ENCODE measurements at places on chromosomes 11 and 22.

- DNase-seq: no peak
These were observed 33.4 kb downstream of the PLA2G6 start for GRCh38 chr22:38148245-38148644.

- no peak for DNase-seq
These were observed 4.2 kb downstream of the MB start for GRCh38 chr22:35612903-35613302.

DNA sequence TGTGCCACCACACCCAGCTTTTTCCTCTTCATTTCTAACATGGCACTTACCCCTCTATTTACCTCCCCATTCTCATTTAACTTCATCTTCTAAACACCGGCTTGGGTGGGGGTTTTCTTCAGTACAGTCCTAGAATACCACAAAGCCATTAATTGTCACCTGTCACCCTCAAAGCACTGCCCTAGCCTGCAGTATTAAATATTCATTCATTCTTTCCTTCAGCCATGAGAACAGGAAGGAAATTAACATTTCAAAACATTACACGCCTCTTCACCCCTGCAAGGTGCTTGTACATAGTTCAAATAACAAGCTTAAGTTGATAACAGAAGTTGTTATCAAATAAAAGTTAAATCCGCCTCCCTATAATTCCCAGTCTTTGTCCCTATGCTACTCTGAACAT lies 10.7 kb upstream of the VPS37C start:
- no peak for DNase-seq

GRCh38 chr22:23014250-23014649 lies 56.1 kb upstream of the GNAZ start:
- no peak for DNase-seq

GRCh38 chr11:104531075-104531474 lies 367.1 kb upstream of the PDGFD start:
- DNase-seq: no peak

DNA sequence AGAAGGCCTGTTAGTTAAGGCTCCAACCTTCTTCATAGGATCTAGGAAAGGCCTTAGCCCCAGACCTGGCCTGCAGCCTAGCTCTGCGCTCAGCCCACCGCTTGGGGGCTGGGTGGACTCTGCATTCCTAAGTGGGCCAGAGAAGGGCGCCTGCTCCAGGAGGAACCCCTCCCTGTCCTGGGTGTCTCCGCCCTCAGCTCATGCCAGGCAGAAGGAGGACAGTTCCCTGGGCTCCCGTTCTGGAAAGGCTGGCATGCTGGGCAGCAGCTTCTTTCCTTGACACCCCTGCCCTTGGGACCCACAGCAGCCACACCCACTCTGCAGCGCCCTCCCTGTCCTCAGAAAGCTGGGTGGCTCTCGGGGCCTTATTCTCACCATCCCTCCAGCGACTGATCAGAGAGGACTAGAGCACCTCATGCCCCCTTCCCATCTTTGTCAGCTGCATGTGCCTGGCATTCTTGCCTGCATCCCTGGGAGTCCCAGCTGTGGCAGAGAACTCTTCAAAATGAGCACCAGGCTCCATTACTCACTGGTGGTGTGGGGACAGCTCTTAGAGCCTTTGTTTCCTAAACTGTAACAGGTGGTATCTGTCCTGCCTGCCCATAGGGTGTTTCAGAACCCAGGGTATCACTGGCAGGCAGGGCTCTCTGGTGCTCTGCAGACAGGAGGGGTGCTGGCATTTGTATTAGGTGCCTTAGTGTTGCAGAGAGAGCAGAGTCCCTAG lies 20.3 kb upstream of the MYRF start:
- DNase-seq: no peak

DNA sequence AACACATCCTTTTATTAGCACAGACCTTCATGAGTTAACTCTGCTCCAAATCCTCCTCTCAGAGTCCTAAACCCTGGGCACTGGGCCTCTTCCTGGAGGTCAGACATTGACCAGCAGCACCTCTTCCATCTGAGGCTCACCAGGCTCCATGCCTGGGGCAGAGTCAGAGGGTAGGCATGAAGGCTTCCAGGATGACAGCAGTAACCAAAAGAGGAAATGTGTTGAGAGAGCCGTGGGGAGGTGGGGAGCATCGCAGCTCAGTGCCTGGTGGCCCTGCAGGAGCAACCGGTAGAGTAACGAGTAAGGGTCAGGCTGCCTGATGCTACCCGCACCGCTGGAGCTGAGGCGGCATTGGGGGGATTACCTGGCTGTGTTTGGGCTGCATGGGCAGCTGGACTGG lies 9.4 kb upstream of the NAV2 start:
- no peak for DNase-seq

DNA sequence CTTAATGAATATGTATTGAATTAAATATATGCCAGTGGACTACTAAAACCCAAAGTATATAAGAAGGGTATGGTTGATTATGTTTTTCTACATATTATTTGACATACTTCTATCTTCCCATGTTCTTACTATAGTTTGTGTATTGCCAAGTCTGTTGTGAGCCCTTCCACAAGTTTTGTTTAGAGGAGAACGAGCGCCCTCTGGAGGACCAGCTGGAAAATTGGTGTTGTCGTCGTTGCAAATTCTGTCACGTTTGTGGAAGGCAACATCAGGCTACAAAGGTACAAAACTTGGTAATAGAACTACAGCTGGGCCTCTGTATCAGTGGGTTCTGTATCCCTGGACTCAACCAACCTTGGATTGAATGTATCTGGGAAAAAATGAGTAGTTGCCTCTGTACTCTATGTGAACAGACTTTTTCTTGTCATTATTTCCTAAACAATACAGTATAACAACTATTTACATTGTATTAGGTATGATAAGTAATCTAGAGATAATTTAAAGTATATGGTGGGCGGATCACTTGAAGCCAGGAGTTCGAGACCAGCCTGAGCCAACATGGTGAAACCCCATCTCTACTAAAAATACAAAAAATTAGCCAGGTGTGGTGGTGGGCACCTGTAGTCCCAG lies 38.7 kb upstream of the TTC36 start:
- peak; percentile 65 for DNase-seq

GRCh38 chr11:3222941-3223915 lies 4.6 kb upstream of the MRGPRG start:
- no peak for DNase-seq

- no peak for DNase-seq
These were observed 4.6 kb downstream of the CASTOR1 start for GRCh38 chr22:30284666-30285065.

DNA sequence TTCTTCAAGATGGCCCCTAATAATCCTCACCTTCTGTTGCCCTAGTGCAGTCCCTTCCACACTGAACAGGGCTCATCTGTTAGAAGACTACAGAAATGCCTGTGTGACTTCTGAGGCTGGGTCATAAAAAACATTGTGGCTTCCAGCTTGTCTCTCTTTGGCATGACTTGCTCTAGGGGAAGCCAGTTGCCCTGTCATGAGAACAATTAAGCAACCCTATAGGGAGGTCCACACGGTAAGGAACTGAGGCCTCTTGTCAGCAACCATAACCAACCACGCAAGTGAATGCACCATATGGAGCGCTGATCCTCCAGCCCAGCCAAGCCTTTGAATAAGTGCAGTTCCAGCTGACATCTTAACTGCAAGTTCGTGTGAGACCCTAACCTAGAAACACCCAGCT lies 2.6 kb downstream of the LIPT2 start:
- no peak for DNase-seq

DNA sequence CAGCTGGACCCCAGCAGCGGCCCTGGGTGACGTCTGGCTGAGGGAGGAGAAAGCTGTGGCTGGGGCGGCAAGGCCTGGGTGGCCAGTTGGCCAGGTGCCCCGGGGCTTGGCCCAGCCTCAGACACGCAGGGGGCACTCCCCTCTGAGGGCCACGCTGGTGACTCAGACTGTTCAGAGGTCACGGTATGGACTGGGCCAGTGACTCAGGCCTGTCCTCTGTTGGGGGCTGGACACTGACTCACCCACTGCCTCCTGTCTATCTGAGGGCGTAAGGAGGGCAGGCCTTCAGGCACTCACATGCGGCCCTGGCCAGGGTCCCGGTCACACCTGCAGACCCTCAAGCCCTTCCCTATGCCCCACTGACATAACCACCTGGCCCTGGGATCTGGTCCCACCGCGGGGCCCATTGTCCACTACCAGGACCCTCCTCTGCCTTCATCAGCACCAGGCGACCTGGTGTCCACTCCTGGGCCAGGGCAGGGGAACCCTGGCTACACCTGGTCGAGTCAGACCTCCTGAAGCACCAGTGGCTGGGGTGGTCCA lies 3.7 kb upstream of the MUC5AC start:
- no peak for DNase-seq

DNA sequence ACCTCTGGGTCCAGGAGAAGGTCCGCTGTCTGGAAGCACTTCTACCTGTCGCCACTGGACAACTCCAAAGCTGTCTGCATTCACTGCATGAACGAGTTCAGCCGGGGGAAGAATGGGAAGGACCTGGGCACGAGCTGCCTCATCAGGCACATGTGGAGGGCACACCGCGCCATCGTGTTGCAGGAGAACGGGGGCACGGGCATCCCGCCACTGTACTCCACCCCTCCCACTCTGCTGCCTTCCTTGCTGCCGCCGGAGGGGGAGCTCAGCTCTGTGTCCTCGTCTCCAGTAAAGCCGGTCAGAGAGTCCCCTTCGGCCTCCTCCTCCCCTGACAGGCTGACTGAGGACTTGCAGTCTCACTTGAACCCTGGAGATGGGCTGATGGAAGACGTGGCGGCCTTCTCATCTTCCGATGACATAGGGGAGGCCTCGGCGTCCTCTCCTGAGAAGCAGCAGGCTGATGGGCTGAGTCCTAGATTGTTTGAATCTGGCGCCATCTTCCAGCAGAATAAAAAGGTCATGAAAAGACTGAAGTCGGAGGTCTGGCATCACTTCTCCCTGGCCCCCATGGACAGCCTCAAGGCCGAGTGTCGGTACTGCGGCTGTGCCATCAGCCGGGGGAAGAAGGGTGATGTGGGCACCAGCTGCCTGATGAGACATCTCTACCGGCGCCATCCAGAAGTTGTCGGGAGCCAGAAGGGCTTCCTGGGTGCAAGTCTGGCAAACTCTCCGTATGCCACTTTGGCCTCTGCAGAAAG lies 31.0 kb downstream of the ZBED4 start:
- DNase-seq: no peak

DNA sequence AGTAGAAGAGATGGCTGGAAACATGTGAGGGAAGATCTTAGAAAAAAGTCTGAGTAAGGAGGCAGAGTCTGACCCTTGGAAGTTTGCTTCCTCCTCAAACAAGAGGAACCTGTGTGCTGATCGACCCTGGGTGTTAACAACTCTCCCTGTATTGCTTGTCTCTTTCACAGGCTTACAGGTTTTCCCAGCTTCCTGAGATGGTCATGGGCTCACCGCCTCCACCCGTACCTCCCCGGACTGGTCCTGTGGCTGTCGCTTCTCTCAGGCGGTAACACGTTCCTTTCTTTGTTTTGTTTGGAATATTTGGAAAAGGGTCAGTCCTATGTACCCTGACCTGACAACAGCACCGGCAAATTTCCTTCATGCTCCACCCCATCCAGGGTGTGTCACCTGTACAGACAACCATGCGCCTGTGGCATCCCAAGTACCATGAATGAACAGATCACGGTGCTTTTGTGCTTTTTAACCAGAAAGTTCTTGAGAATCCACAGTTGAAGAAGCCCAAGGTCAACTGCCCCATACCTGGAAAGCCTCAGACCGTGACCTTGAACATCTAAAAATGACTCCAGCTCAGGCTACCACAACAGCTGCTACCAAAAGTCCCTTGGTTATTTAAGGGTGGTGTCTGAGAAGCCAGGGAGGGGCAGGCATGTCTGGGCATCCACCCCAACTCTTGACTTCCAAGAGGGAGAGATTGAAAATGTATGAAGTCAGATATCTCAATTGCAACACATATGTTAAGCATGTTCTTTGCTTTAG lies 44.6 kb downstream of the C11orf91 start:
- no peak for DNase-seq

DNA sequence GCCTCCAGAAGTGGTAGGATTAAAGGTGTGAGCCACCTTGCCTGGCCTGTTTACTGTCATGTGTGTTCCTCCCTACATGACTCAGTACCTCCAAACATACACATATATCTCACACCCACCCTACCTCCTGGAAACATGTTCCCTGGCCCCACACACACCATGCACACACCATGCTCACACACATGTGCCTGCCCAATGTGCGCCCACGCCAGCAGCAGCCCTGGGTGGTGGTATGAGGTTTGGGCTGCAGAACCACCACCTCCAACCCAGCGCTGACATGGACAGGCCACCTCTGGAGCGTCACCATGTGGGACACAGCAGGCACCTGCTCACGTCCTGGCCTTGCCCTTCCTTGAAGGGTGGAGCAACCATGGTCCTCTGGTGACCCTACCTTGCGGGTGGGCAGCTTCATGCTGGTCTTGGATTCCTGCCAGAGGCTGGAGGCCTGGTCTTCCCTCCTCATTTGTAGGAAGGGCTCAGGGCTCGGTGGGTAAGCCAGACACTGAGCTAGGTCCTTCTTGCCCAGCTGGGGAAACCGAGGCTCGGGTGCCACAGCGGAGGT lies 37.9 kb downstream of the KIAA1671 start:
- no peak for DNase-seq

DNA sequence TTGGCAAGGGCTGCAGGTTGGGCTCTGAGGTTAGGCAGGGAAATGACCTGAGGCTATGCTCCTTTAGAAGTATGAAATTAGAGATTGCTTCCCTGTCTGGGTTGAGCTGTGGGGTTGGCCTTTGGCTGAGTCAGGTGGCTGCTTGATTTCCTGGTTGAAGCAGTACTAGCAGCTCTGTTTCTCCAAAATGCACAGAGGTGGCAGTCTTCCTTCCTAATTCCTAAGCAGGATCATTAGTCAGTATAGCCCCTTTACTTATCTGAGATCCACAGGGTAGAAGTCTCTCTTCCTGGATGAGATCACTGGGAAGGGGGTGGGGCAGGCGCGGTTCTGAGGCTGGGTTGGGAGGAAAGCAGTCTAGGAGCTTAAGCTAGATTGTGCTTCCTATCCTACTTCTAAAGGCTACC lies 1917.5 kb downstream of the LRRC4C start:
- no peak for DNase-seq

GRCh38 chr11:113928311-113928710 lies 23.7 kb downstream of the HTR3B start:
- no peak for DNase-seq

Measured in WERI-Rb-1 (cell line).